ENCODE measurements at places on chromosomes 1 and 21.

- no peak for DNase-seq
These were observed 53.5 kb downstream of the MIGA1 start for GRCh38 chr1:77832901-77833300.

DNA sequence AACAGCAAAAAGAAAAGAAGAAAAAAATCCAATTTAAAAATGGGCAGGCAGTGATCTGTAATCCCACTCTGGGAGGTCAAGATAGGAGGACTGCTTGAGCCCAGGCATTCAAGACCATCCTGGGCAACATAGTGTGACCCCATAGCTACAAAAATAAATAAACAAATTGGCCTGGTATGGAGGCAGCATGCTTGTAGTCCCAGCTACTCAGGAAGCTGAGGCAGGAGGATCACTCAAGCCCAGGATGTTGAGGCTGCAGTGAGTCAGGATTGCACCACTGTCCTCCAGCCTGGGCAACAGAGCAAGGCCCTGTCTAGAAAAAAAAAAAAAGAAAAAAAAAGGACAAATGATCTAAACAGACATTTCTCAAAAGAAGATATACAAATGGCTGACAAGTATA is 99.6 kb downstream of the EIF4G3 start:
- no peak for DNase-seq

GRCh38 chr1:219659005-219659600 is 46.2 kb upstream of the ZC3H11B start:
- DNase-seq = no peak

- no peak for DNase-seq
These were observed 307.9 kb downstream of the SMYD3 start for GRCh38 chr1:246199086-246199645.

DNA sequence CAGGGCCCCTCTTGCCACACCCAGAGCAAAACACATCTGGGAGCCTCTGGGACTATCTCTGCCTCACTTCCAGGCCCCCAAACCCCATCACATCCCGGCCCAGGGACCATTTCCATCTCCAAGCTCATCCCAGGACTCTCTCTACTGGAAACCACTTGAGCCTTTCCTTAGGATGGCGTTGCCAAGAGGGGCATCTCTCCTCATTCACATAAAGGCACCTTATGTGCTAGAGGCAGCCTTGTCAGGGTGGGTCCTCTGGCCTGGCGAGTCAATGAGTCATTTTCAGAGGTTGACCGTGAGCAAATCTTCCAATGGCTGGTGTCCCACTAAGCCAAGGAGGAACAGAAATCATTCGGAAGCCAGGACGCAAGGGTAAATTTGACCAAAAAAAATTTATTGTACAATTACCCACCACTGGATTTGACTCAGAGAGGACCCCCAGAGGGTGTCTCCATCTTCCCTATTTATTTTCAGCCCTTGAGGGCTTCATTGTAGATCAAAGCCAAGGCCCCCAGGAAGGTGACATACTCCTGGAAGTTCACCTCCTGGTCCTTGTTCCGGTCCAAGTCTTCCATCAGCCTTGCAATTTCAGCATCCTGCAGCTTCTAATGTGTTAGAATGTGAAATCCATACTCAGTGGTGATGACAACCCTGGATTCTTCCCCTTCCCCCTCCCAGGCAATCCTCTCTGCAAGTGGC is 1.4 kb downstream of the S100A6 start:
- no peak for DNase-seq

DNA sequence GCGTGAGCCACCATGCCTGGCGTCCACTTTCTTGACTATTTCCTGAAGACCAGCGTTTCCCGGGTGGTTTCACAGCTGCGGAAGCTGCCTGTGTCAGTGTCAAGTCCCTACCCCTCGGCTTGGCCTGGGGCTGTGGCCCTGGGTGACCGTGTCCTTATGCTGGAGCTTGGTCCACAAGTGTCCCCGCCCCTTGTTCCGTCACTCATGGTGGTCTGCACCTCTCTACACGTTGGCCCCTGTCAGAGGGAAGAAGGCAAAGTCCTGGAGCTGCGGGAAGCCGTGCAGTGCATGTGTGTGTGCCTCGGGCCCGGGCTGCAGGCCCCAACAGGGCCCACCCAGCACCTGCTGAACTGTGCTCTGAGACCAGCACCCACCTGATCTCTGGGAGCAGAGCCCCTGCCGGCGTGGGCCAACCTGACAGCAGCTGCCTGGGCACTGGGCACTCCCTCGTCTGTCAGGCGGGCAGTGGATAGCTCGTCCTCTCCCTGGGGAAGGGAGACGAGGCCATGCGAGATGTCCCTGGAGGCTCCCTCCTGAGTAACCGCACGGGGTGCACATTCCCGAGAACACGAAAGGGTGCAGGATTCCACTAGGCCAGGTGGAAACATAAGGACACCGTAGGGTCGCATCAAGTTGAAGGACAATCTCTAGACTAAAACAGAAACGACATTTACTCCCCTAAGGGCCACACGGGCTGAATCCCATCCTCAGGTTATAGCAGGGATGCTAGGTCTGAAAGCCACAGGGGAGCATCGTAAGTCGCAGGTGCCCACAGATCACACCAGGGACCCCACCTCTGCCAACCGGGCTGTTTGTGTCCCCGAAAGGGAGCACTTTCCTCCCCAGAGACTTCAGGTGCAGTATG is 2.4 kb upstream of the C1orf159 start:
- DNase-seq = no peak

DNA sequence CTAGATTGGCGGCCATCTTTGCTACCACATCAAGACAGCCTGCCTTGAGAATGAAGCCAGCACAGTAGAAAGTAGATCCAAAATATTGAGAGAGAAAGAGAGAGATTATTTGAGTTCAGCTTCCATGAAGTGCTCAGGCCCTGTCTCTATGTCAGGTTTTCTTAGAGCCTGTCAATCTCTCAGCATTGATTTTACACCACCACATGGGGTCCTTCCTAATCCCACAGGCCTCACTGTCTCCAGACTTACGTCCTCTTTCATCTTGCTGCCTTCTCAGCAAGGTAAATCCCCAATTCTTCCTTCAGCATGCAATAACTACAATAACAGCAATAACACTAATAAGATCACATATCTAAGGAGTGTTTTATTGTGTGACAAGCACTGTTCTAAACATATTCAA is 21.0 kb downstream of the DYNLT5 start:
- DNase-seq = no peak

GRCh38 chr1:15937146-15937545 is 38.8 kb downstream of the ZBTB17 start:
- DNase-seq = no peak

- DNase-seq = no peak
These were observed 571 bp downstream of the MARCKSL1 start for GRCh38 chr1:32335535-32335789.

GRCh38 chr1:34408011-34408410 is 231.3 kb downstream of the C1orf94 start:
- no peak for DNase-seq

DNA sequence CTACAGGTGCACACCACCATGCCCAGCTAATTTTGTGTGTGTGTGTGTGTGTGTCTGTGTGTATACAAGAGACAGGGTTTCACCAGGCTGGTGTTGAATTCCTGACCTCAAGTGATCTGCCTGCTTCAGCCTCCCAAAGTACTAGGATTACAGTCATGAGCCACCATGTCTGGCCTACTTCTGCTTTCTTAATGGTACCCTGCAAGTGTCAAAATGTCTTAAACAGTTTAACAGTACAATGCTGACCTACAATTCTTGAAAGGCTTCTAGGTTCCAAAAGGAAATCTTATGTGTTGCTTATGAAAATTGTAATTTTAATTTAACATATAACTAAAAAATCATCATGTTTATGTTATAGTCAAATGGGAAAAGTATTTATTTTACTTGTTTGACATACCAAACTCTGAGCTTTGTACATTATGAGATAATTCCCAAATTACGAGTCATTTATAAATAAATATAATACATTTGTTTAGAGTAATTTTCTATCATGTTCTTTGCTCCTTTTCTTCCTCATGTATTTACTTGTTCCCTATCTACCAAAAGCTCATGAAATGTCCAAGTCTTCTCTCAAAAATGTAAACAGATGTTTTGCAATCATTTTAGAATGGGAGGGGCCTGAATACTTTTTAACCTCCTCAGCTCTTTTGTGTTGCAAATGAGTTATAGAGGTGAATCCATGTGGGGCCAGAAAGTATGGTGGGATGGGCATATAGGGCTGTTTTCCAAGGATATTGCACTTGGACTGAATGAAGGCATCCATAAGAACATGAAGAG is 8.4 kb upstream of the VCAM1 start:
- DNase-seq = no peak

DNA sequence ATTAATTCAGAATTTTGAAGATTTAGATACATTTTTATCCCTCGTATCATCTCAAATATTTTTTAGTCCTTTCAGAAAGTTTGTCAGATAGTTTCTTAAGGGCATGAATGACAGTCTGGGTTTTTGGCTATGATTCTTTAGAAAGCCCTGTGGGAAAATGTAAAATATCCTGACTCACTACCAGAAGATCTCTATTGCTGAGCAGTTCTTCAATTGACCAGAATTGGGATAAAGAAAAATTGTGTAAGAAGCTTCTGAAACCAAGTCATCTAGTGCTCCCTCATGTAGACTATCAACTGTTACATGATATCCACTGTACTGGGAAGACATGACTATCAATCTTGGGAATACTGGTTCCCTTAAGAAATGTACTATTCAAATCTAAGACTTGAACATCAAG is 608.3 kb upstream of the CHRM3 start:
- no peak for DNase-seq

DNA sequence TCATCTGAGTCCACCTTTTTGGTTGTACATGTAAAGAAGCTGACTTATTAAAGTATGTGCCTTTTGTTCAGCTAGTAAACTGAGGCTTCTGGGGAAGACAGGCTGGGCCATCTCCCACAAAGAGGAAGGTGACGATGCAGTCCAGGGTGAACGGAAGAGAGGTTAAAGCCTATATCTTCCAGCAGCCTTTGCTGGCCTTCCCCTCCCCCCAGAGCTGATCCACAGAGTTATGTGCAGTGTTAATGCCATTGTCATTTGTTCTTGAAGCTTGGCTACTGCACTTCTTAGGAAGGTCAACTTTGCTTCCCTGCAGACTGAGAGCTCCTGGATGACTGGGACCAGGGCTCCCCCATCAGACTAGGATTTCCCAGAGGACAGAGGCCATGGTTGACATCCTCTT is 2.2 kb downstream of the SLC30A2 start:
- DNase-seq = no peak

DNA sequence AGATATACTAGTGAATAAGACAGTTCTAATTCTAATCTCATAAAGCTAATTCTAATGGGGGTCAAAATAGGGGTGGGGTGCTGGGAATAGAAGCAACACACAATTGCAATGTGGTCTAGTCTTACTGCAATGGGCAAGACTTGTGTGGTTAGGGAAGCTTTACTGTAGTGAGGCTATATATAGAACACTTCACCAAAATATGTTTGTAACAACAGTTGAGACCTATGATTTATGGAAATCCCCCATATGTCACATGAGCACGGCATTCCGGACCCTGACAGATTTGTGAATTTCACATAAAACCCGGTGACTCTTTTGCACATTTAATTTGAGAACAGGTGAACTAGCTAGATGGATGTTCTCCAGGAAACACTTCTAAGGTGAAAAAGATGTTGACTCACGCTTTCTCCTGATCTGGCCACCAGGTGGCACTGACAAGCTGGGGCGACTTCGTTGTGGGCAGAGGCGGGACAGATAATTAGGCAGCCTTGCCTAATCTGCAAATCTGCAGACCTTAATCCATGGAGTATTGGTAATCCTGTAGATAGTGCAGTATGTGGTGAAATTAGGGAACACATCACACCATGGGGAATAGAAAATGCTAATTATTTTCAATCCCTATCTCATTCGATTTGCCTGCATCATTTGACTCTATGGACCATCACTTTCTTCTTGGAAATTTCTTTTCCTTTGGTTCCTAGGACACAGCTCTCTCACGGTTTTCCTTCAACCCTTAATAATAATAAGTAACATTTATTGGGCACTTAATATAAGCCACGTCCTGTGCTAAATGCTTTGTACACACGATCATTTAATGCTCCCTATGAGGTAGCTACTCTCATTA is 37.7 kb downstream of the KIAA0040 start:
- peak; percentile 30 for DNase-seq

DNA sequence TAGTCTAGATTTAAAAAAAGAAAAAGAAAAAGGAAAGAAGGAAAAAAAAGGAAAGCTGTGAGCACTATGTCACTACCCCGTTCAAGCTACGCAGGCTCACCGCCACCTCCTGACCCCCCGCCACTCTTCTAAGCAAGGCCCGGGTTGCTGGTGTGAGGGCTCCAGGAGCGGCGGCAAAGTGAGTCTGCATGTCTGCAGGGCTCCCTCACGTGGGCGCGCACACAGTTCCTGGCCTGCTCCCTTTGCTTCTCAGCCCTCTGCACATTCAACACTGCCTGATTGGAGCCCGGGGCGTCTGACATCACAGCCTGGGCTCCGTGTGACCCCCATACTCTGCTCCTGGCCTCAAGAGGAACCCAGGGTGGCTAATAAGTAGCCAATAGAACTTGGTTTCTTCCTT is 81.4 kb upstream of the TLR5 start:
- no peak for DNase-seq

DNA sequence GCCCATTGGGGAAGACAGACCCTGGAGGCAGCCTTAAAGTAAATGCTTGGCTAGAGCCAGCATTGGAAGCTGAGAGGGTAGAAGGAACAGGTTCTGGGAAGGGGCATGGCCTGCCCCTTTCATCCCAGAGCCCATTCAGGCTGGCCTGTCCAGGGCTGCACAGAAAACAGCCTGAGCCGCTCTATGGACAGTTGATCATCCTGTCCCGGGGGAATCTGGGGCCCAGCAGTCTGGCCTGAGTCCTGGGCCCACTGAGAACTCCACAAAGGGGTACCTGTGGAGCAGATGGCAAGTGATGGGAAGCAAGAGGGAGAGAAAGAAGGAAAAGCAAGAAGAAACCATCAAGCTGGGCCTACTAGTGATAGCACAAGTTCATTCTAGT is 13.2 kb downstream of the TMEM81 start:
- no peak for DNase-seq

DNA sequence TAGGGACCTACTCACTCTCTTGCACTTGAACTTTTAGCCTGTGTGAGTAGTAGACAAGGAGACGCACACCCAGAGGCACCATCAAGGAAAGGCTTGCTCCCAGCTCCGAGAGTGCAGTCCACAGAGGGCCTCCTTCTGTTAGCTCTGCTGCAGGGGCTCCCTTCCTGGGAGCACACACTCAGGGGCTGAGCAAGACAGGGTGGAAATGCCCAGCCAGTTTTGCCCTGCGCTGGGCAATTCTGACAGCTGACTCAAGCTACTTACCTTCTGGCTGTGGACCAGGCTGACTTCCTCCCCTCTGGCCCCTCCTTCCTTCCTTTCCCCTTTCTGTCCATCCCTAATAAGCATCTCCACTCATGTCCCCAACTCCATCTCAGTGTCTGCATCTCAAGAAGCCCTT is 449.1 kb downstream of the PTPRU start:
- DNase-seq = no peak

DNA sequence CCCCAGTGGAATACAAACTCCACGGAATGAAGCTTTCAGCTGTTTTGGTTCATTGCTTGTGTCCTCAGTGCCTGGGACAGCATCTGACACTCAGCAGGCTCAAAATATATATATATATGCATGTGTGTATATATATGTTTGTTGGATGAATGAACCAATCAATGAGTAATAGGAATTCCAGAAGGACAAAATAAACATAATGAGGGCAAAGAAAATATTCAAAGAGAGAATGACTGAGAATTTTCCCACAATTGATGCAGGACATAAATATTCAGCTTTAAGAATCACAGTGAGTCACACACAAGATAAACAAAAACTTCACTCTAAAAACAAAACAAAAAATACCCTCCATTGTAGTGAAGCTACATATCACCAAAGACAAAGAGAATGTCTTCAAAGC is 64.0 kb downstream of the CHD5 start:
- no peak for DNase-seq
